ENCODE measurements at places on chromosomes 2 and 18.
A peak's percentile ranks its signal among the peaks of the same experiment; 100 is the strongest.

- H3K27ac ChIP-seq = no peak overlapping the region
- H3K4me1 ChIP-seq = peaks cover 3% of the 10 kb centered on the region
- H3K27me3 ChIP-seq = no peaks in the 10 kb centered on the region
- DNase-seq = peak; percentile 33
- H3K4me3 ChIP-seq = no peak overlapping the region
- peaks cover 3% of the 10 kb centered on the region for H3K36me3 ChIP-seq
Measured at GRCh38 chr2:85790499-85791188, 36.9 kb downstream of the ATOH8 start.

GRCh38 chr2:68236103-68236734 is 16.1 kb downstream of the PPP3R1 start:
- H3K36me3 ChIP-seq = no peaks in the 10 kb centered on the region
- H3K27me3 ChIP-seq = no peaks in the 10 kb centered on the region
- no peak overlapping the region for H3K27ac ChIP-seq
- H3K4me1 ChIP-seq = peaks cover 6% of the 10 kb centered on the region

- no peak overlapping the region for H3K27ac ChIP-seq
- H3K27me3 ChIP-seq = no peaks in the 10 kb centered on the region
- H3K4me3 ChIP-seq = no peak overlapping the region
- no peaks in the 10 kb centered on the region for H3K4me1 ChIP-seq
- H3K36me3 ChIP-seq = no peaks in the 10 kb centered on the region
Measured at GRCh38 chr18:76985156-76985950, 147.2 kb downstream of the MBP start.

DNA sequence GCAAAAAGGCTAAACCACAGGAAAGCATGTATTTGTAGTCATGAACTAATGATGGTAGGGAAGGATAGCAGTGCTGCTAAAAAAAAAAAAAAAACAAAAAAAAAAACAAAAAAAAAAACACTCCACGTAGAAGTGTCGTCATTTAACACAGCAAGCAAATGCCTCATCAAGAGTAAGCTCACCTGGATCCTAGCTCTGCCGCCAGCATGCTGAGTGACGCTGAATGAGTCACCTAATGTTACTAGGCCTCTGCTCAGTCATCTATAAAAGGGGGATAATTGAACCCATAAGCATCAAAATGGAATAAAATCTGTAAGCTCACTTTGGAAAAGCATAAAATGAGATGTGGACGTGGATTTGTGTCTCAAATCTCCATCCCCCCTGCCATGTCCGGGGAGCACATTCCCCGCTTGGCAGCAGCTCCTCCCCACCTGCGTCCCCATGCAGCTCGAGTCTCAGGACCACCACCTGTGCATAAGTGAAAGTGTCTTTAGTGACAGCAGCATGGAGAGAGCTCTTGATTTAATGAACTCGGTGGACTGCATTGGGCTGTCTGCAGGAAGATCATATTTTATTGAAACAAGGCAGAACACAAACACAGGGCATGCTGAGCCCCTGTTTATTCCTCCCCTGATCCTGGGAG is 427.5 kb downstream of the LRATD1 start:
- H3K27ac ChIP-seq = no peak overlapping the region
- H3K27me3 ChIP-seq = no peaks in the 10 kb centered on the region
- H3K4me1 ChIP-seq = no peaks in the 10 kb centered on the region
- no peaks in the 10 kb centered on the region for H3K36me3 ChIP-seq
- DNase-seq = no peak

DNA sequence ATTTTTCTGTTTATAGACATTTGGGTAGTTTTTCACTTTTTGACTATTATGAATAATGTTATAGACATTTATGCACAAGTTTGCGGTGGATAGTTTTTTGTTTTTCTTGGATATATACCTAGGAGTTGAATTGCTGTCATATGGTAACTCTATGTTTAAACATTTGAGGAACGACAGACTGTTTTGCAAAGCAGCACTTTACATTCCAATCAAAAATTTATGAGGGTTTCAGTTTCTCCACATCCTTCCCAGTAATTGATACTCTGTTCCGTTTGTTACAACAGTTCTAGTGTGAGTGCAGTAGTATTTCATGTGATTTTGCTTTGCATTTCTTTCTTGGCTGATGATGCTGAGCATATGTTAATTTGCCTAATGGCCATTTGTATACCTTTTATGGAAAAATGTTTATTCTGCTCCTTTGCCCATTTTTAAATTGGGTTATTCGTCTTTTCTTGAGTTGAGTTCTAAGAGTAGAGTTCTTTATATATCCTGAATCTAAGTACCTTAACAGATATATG is 617.3 kb upstream of the LRATD1 start:
- H3K36me3 ChIP-seq = no peaks in the 10 kb centered on the region
- DNase-seq = no peak
- no peaks in the 10 kb centered on the region for H3K4me1 ChIP-seq
- H3K27ac ChIP-seq = no peak overlapping the region
- no peak overlapping the region for H3K4me3 ChIP-seq
- no peaks in the 10 kb centered on the region for H3K27me3 ChIP-seq

GRCh38 chr2:205387350-205388055 is 294.8 kb upstream of the NRP2 start:
- no peak overlapping the region for H3K4me3 ChIP-seq
- no peaks in the 10 kb centered on the region for H3K36me3 ChIP-seq
- no peaks in the 10 kb centered on the region for H3K27me3 ChIP-seq

Data from aorta (tissue), 5 donors.